ENCODE measurements at places on chromosomes 6 and 20.
A peak's percentile ranks its signal among the peaks of the same experiment; 100 is the strongest.

DNA sequence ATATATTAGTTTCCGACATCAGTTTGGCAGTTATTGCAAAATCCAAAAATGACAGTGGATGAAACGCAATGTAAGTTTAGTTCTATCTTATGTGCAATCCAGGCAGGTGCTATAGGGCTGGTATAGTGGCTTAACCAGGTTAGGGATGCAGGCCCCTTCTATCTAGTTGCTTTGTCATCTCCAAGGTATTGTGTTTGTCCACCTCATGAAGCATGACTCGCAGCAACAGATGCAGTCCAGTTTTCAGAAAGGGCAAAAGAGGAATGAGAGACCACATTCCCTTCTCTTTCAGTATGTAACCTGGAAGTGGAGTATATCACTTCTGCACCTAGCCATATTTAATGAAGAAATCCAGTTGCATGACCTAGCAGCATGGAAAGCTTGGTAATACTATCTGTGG, 59.7 kb downstream of the PKIB start:
- no peak overlapping the region for H3K4me3 ChIP-seq
- H3K36me3 ChIP-seq, result no peaks in the 10 kb centered on the region
- no peak overlapping the region for H3K27ac ChIP-seq
- no peaks in the 10 kb centered on the region for H3K4me1 ChIP-seq
- no peaks in the 10 kb centered on the region for H3K27me3 ChIP-seq

- H3K4me1 ChIP-seq, result no peaks in the 10 kb centered on the region
- H3K36me3 ChIP-seq, result no peaks in the 10 kb centered on the region
- H3K4me3 ChIP-seq, result no peak overlapping the region
- no peaks in the 10 kb centered on the region for H3K27me3 ChIP-seq
- DNase-seq, result no peak
These were observed 193.9 kb upstream of the CITED2 start for GRCh38 chr6:139568151-139568955.

DNA sequence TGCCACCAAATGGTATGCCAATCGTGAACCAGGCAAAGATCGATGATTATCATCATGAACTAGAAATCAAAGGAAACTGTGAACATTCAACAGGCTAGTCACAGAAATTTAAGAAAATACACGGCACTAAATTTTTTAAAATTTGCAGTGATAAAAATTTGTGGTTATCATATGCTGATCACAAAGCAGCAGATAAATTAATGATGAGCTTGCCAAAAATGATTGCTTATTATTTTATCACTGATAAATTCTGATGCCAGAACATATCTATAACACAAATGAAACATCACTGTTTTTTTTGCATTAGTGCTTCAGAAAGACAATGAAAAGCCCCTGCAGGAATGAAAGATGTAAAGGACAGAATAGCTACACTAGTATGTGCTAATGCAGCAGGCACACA, 1413.2 kb upstream of the MAP3K7 start:
- H3K4me3 ChIP-seq, result no peak overlapping the region
- no peak for DNase-seq
- no peaks in the 10 kb centered on the region for H3K36me3 ChIP-seq
- H3K27ac ChIP-seq, result no peak overlapping the region
- no peaks in the 10 kb centered on the region for H3K27me3 ChIP-seq

DNA sequence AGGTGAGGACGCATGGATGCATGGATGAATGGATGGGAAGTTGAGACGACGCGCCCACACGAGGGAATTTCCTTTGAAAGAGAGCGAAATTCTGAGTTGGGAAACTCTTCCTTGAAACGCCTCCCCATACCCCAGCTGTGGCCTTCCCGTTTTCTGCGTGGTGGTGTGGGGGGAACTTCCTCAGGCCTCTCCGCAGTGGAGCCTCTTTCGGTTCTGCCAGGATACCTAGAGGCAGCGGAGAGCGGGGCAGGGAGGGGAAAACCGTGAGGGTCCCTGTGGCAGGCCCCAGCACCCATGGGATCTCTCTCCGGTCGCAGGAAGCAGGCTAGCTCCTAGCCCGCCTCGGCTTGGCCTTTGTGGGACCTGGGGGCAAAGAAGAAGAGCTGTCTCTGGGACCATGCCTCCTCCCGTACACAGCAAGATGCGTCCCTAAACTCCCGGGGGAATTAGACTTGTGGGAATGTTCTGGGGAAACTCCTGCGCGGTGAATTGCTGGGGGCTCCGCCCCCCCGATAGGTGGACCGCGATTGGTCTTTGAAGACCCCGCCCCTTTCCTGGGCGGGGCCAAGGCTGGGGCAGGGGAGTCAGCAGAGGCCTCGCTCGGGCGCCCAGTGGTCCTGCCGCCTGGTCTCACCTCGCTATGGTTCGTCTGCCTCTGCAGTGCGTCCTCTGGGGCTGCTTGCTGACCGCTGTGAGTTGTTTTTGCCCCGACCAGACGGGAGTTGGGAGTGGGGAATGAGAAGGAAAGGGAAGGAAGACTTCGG, at the start of gene CD40:
CD40 (plus strand) TSS at position 611 of the 764 bp plus-strand sequence; CDS start at position 641, 30 bp downstream.
- H3K27me3 ChIP-seq, result peaks cover 25% of the 10 kb centered on the region
- H3K4me3 ChIP-seq, result peak within 1 kb of the TSS; percentile 63
- peaks cover 8% of the 10 kb centered on the region for H3K36me3 ChIP-seq
- peak; percentile 95 for DNase-seq
- H3K27ac ChIP-seq, result no peak within 1 kb of the TSS

DNA sequence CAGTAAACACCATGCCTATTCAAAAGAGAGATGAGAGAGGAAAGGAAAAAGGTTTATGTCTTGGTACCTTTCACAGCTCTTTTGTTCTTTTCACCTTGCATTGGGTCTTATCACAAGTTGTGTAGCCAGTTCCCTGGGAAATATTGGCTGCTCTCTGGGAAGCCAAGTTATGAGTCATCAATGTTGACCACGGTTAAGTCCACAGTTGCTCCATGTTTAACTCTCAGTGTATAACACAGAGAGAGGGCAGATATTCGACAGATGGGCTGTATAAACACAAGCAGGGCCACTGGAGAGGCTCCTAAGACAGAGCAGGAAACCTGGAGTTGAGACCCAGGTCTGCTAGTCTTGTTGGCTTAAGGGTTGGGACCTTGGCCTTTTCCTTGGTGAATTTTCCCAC, 718.6 kb downstream of the QKI start:
- no peaks in the 10 kb centered on the region for H3K4me1 ChIP-seq
- H3K36me3 ChIP-seq, result no peaks in the 10 kb centered on the region
- no peak overlapping the region for H3K27ac ChIP-seq
- DNase-seq, result no peak
- no peak overlapping the region for H3K4me3 ChIP-seq

- H3K27me3 ChIP-seq, result no peaks in the 10 kb centered on the region
- no peak overlapping the region for H3K4me3 ChIP-seq
- H3K36me3 ChIP-seq, result no peaks in the 10 kb centered on the region
- no peak for DNase-seq
These were observed 11.2 kb upstream of the GPSM3 start for GRCh38 chr6:32203426-32204267.

DNA sequence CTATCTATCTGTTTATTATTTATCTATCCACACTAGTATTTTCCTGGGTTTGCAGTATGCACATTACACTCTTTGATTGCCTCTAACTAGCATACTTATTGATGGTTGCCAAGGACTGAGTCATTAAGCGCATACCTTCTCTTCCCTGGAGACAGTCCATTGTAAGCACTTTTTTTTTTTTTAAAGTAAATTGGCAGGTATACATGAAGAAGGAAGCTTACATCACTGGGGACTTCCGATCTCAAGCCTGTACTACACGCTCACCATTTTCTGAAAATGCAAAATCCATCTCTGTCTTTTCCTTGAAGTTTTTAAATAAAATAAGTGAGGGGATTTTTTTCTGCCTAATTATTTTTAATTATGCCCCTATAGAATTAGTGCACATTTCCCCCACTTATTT, 63.5 kb downstream of the HMGN3 start:
- DNase-seq, result no peak
- no peaks in the 10 kb centered on the region for H3K27me3 ChIP-seq
- no peaks in the 10 kb centered on the region for H3K36me3 ChIP-seq
- no peaks in the 10 kb centered on the region for H3K4me1 ChIP-seq
- no peak overlapping the region for H3K27ac ChIP-seq

- H3K4me1 ChIP-seq, result no peaks in the 10 kb centered on the region
- H3K27ac ChIP-seq, result no peak overlapping the region
- no peak for DNase-seq
These were observed 53.9 kb upstream of the PCSK2 start for GRCh38 chr20:17172836-17173516.

DNA sequence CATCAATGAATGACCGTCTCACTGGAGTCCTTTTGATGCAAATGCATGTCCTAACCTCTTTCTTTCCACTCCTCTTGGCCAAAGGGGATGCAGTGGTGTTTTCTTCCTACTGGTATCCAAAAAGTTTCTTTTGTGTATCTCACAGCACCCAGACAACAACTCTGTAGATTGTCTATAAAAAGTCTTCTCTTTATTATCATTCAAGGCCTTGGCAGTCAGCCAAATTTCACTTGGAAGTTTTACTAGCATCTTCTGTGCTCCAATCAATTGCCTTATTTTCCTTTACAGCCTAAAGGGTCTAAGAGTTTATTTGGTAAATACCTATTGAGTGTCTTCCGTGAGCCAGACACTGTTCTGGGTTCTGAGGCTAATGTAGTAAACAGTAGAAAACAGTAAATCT, 150.2 kb upstream of the RNF217 start:
- H3K27ac ChIP-seq, result no peak overlapping the region
- H3K27me3 ChIP-seq, result no peaks in the 10 kb centered on the region
- DNase-seq, result no peak
- H3K4me1 ChIP-seq, result no peaks in the 10 kb centered on the region
- H3K36me3 ChIP-seq, result no peaks in the 10 kb centered on the region

- no peak overlapping the region for H3K27ac ChIP-seq
- no peak for DNase-seq
- H3K36me3 ChIP-seq, result no peaks in the 10 kb centered on the region
- no peaks in the 10 kb centered on the region for H3K4me1 ChIP-seq
- H3K4me3 ChIP-seq, result no peak overlapping the region
These were observed 18.1 kb upstream of the SLC9A8 start for GRCh38 chr20:49794336-49795134.

GRCh38 chr20:22288957-22289356, 295.4 kb downstream of the FOXA2 start:
- no peaks in the 10 kb centered on the region for H3K4me1 ChIP-seq
- no peak for DNase-seq
- H3K27ac ChIP-seq, result no peak overlapping the region
- H3K36me3 ChIP-seq, result no peaks in the 10 kb centered on the region

DNA sequence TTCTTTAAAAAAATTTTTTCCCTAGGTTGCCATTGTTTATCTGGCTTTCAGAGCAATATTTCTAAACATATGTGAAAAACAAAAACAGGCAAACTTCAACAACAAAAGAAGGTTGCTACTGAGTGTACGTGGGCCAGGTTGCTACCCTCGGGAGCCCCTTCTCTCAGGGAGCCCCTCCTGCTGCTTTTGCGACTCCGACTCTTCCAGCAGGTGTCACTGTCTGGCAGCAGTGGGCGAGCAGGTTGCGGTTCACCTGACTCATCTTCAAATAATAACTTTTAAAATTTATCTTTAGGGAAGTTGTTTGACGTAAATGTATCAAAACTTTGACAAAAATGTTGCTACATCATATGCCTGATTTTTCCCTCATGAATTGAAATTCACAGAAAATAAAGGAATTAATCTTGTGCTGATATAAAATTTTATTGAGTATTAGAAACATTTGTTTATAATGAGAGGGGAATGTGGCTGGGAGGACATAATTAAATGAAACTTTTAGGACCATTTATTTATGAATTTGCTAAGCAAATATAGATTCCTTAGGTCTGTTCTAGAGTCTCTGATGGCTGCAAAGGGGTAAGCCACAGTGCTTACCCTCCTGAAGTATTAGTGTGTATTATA, 138.8 kb downstream of the HIVEP1 start:
- no peak overlapping the region for H3K27ac ChIP-seq
- no peak overlapping the region for H3K4me3 ChIP-seq
- H3K36me3 ChIP-seq, result no peaks in the 10 kb centered on the region
- no peaks in the 10 kb centered on the region for H3K27me3 ChIP-seq

DNA sequence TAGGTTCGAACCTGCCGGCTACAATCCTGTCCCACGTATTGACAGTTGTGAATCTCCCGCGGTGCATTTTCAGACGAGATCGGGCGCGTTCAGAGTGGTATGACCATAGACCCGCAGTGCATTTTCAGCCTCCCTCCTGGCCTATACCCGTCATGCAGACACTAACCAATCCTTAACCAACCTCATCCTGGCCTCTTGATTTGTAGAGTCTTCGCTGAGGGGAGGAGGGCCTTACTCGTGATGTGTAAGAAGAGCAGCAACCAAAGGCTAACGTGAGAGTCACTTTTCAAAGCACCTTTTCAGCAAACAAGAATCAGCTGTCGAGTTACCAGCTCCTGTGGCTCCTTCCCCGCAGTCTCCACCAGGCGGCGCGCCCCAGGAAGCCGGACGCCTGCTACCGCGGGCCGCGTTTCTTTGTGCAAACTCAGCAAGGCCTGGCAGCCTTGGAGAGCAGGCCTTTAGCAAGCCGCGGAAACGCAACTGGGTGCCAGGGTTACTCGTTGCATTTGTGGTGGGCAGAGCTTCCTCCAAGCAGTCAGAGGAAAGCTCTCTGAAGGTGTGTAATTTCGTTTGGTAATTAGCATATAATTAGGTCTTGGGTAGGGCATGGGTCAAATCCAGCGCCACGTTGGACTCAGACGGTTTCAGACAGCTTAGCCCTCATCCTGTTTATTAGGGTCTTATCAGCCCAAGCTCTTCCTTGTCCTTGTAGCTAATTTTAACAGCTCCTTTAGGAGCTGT, 139.8 kb downstream of the OR2B2 start:
- no peak overlapping the region for H3K27ac ChIP-seq
- peak overlapping the region; percentile 15 for H3K4me3 ChIP-seq
- H3K27me3 ChIP-seq, result peaks cover 64% of the 10 kb centered on the region
- H3K36me3 ChIP-seq, result no peaks in the 10 kb centered on the region

DNA sequence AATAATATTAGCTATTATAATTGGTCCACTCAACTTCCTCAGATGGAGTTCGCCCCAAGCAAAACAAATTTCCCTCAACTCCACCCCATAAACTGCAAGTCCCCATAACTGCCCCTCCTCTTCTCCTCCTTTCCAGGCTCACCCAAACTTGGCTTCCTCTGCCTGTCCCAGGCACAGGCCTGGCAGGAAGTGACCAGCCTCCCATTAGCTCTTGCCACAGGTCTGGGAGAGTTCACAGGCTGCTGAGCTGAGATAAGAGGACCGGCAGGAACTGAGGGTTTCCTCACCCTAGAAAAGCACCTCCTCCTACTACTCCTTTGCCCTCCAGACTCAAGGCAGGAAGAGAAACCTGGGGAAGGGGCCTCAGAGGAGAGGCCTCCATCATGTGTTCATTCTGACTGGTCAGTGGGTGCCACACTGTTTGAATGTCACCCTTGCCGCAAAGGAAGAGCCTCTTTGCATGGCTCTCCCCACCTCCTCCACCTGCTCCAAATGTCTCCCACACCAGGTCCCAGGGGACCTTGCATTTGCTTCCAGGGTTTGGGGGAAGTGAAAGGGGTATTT, 24.5 kb upstream of the SMIM29 start:
- no peaks in the 10 kb centered on the region for H3K4me1 ChIP-seq
- no peak overlapping the region for H3K4me3 ChIP-seq
- no peak overlapping the region for H3K27ac ChIP-seq
- H3K36me3 ChIP-seq, result no peaks in the 10 kb centered on the region
- no peak for DNase-seq

- peaks cover 2% of the 10 kb centered on the region for H3K27me3 ChIP-seq
- no peak overlapping the region for H3K27ac ChIP-seq
- no peak for DNase-seq
- no peak overlapping the region for H3K4me3 ChIP-seq
- no peaks in the 10 kb centered on the region for H3K36me3 ChIP-seq
These were observed 21.5 kb upstream of the AAR2 start for GRCh38 chr20:36214684-36215256.

- no peak for DNase-seq
- peaks cover 4% of the 10 kb centered on the region for H3K4me1 ChIP-seq
- no peaks in the 10 kb centered on the region for H3K27me3 ChIP-seq
- H3K36me3 ChIP-seq, result no peaks in the 10 kb centered on the region
- H3K4me3 ChIP-seq, result no peak overlapping the region
These were observed 163.0 kb downstream of the EYA4 start for GRCh38 chr6:133404151-133404550.
